ENCODE measurements at places on chromosomes 3 and 15.

DNA sequence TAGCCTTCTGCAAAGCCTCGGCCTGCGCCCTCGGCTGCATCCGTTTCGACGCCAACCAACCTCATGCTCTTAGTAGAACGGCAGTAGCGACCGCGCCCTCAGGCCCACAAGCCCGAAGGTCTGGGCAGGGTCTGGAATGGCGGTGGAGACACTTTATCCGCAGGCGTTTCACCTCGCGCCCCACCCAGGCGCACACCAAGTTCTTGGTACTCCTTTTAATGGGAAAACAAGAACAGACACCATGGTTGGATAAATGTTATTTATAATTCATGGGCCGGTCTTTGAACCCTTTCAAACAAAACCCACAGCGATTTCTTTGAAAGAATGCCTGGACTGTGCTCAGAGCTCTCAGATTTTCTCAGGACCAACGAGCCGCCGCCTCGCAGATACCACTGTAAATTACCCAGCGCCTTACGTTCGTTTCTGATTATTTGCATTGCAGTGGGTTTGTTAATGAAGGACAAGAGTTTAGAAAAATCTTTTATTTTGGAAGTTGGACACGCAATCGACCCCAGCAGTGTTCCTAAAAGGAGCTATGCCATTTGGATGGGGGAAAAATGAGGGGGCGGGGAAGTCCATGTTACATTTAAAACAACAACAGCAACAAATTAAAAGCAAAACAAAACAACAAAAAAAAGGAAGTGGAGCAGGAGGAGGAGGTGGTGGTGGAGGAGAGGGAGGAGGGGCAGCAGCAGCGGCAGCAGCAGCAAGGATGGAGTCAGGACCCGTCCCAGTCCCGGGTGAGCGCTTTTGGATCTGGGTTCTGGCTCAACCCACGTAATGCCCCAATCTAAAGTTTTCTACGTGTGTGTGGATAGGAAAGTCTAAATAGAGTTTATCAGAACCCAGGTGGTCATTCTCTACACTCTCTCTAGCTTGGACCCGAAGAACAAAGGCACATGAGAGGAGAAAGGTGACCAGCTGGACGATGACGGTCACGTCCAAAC is 993 bp upstream of the ISL2 start:
- H3K4me3 ChIP-seq, result peak overlapping the region; percentile 82
- peaks cover 4% of the 10 kb centered on the region for H3K36me3 ChIP-seq
- peaks cover 34% of the 10 kb centered on the region for H3K27me3 ChIP-seq

DNA sequence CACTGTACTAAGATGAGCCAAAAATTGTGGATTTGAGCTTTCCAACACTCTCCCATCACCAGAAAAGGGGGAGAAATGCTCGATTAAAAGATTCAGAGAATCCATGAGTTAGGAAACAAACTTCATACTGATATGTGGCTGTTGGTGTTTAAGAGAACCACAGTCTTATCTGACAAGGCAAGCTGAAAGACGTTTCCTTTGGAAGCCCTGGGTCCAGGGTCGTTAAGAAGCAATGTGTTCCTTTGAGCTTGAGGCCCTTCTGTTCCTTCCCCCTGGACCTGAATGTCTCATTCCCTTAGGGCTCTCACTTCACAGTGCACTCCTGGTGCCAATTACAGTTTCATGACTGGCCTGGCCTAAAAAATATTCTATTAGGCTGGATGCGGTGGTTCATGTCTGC is 524.8 kb upstream of the PPP2R3A start:
- H3K36me3 ChIP-seq, result no peaks in the 10 kb centered on the region
- H3K4me1 ChIP-seq, result peaks cover 5% of the 10 kb centered on the region
- DNase-seq, result no peak
- no peak overlapping the region for H3K27ac ChIP-seq
- H3K27me3 ChIP-seq, result no peaks in the 10 kb centered on the region

DNA sequence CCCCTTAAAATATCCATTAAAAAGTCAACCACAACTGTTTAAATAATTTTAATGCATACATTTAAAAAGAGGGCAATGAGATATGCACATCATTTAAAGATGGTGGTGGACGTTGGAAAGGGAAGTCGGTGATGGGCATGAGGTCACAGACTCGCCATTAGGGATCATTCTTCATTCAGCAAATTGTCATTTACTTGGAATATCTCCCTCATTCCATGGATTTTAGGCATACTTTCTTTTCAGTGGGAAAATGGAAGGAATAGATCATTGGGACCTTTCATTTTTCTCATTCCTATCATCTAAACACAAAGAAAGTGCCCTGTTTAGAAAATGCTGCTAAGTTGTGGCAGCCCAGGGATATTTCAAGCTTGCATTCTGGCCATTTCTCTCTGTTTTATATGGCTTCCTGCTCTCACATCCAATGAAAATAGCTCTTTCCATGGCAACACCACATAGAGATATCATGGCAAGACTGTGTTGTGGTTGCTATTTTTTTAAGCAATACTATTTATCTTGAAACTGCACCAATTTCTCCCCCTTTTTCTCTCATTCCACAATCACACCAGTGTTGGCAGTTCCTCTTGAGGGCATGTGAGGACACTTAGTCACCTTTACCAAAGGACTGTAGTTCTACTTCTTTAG is 40.7 kb upstream of the LMCD1 start:
- peaks cover 3% of the 10 kb centered on the region for H3K27me3 ChIP-seq
- no peak overlapping the region for H3K27ac ChIP-seq
- no peaks in the 10 kb centered on the region for H3K4me1 ChIP-seq

DNA sequence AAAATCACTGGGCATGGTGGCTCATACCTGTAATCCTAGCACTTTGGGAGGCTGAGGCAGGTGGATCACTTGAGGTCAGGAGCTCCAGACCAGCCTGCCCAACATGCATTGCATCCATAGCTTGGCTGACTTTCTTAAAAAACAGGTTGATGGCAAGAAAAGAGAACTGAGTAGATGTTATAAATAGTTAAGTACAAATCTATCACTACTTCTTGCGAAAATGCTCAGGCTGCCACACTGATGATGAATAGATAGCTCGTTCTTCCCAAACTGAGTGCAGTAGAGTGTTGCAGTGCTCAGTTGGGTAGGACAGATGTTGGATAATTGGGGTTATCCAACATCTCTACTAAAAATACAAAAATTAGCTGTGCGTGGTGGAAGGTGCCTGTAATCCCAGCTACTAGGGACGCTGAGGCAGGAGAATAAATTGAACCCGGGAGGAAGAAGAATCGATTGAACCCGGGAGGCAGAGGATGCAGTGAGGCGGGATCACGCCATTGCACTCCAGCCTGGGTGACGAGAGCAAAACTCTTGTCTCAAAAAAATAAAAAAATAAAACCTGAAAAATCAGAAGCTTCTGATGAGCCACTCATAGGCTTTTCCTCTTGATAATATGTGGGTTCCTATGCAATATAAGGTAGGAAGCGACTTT is 1.2 kb downstream of the BTLA start:
- peaks cover 24% of the 10 kb centered on the region for H3K36me3 ChIP-seq
- H3K4me1 ChIP-seq, result peaks cover 28% of the 10 kb centered on the region
- H3K27me3 ChIP-seq, result no peaks in the 10 kb centered on the region
- H3K4me3 ChIP-seq, result peak overlapping the region; percentile 99
- H3K27ac ChIP-seq, result peak overlapping the region; percentile 98
- DNase-seq, result no peak

GRCh38 chr3:48215019-48215418 is 8.3 kb upstream of the CAMP start:
- H3K4me3 ChIP-seq, result no peak overlapping the region
- no peak overlapping the region for H3K27ac ChIP-seq
- no peaks in the 10 kb centered on the region for H3K27me3 ChIP-seq
- H3K4me1 ChIP-seq, result peaks cover 4% of the 10 kb centered on the region

GRCh38 chr3:127197300-127198189 is 4.6 kb downstream of the PRR23E start:
- H3K36me3 ChIP-seq, result no peaks in the 10 kb centered on the region
- DNase-seq, result no peak
- no peak overlapping the region for H3K27ac ChIP-seq
- peaks cover 6% of the 10 kb centered on the region for H3K27me3 ChIP-seq

DNA sequence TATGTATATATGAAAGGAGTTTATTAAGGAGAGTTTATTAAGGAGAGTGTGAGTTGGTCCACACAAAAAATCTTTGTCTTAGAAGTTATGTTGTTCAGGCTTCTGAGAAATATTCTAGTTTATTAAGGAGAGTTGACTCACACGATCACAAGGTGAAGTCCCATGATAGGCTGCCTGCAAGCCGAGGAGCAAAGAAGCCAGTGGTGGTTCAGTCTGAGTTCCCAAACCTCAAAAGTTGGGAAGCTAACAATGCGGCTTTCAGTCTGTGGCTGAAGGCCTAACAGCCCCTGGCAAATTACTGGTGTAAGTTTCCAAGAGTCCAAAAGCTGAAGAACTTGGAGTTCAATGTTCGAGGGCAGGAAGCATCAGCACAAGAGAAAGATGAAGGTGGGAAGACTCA is 42.4 kb upstream of the DAZL start:
- DNase-seq, result no peak
- H3K4me1 ChIP-seq, result no peaks in the 10 kb centered on the region
- no peaks in the 10 kb centered on the region for H3K27me3 ChIP-seq
- H3K36me3 ChIP-seq, result no peaks in the 10 kb centered on the region

DNA sequence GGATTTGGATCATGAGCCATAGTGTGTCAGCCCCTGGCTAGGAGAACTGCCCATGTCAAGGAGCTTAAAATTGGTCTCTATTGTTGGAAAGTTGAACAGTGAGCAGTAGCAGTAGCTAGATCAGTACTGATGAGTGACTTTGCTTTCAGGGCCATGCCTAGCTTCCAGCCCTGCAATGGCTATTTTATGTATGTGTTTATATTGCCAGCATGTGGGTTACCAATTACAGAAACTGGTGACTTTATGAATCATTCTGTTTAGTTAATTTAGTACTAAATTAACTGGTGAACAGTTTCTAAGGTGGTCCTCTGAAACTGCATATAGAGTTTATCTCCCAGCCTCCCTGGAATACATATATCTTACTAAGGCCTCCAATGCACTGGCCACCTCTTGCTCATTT is 908.1 kb upstream of the ALCAM start:
- H3K27ac ChIP-seq, result no peak overlapping the region
- H3K36me3 ChIP-seq, result no peaks in the 10 kb centered on the region
- H3K4me1 ChIP-seq, result peaks cover 13% of the 10 kb centered on the region
- no peaks in the 10 kb centered on the region for H3K27me3 ChIP-seq
- no peak overlapping the region for H3K4me3 ChIP-seq
- DNase-seq, result no peak

DNA sequence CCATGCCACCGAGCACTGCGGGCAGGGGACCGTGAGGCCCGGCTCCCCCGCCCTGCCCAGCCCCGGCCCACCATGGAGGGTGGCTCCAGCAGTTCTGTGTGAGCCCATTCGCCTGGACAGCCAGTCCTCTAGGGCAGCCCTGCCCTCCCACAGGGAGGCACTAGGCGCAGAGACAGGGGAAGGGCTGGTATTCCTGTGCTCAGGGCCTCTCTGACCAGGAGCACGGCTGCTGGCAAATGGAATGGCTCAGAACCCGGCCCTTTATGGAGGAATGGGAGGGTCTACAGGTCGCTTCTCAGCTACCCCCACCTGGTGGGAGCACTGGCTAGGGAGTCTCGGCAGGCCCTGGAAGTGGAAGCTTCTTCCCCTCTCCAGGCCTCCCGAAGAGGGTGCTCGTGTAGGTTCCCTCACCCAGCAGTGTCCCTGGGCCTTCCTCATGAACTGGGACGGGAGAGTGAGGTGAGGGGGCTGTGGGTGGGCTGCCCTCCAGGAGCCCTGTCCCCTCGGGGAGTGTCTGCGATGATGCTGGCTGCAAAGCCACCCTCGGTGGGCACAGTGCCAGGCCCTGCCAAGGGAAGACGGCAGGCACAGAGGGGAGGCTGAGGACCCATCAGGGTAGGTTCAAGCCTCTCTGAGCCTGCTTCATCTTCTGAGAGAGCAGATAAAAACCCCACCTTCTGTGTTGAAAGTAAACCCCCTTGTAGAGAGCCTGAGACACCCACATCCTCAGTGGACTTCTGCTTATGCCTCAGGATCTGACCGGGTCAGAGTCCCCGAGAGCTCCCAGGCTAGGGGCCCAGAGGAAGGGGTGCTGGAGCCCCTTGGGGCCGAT is 1.5 kb downstream of the MELTF start:
- peaks cover 9% of the 10 kb centered on the region for H3K4me1 ChIP-seq
- H3K27ac ChIP-seq, result no peak overlapping the region
- H3K27me3 ChIP-seq, result peaks cover 14% of the 10 kb centered on the region
- DNase-seq, result peak; percentile 25
- H3K4me3 ChIP-seq, result peak overlapping the region; percentile 75

GRCh38 chr3:141405591-141405990 is 37.3 kb downstream of the ZBTB38 start:
- H3K27ac ChIP-seq, result peak overlapping the region; percentile 80
- DNase-seq, result no peak

Measured in memory B cell (primary cell).